Activated CD4-positive, alpha-beta T cell treated with anti-CD3 and anti-CD28 coated beads, Interleukin-2, amount 50 U/mL, for 48 hours (primary cell): ENCODE measurements at places on chromosomes 12 and 14.

DNA sequence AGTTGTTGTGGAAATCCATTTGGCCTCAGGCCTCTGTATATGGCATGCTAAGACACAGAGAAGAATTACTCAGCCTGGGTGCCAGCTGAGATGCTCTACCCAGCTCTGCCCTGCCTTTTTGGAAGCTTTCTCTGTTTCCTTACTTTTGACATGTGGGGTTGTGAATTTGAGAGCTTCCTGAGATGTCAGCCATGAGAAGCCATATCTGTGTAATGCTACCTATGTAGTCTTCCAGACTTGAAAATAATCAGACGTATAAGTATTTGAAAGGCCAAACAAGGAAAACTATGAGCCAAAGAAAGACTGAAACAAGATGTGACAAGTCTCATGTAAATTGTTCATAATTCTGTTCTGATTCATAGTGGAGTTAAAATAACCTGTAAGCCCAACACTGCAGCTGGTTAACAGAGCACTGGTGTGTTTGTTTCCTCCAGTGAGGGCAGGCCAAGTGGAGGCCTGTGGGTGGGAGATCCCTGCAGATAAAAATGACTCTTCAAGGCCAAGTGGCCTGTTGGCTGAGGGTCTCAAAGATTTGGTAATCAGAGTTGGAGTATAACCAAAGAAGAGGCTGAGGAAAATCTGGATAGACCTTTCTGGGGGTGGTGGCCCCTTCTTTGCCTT lies 94.0 kb downstream of the TMX1 start:
- no peak for DNase-seq

- no peak for DNase-seq
Observed at GRCh38 chr14:95313707-95314106, 6.0 kb downstream of the CLMN start.

GRCh38 chr12:84805474-84805858 lies 107.1 kb downstream of the SLC6A15 start:
- no peak for DNase-seq

DNA sequence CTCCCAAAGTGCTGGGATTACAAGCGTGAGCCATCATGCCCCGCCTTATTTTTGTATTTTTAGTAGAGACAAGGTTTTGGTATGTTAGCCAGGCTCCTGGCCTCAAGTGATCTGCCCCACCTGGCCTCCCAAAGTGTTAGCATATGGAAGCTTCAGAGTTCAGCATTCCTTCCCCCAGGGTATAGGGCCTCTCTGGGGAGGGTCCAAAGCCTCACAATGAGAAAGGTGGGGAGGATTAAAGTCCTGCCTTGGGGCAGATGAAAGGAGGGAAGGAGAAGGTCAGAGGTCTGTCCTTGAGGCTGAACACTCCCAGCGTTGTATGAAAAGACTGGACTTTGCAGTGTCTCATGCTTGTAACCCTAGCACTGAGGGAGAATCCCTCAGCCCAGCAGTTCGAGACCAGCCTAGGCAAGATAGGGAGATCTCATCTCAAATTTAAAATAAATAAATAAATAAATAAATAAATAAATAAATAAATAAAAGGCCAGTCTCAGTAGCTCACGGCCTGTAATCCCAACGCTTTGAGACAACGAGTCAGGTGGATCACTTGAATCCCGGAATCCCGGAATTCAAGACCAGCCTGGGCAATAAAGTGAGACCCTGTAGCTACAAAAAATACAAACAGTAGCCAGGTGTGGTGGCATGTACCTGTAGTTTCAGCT lies 22.0 kb upstream of the RCOR1 start:
- DNase-seq: no peak

DNA sequence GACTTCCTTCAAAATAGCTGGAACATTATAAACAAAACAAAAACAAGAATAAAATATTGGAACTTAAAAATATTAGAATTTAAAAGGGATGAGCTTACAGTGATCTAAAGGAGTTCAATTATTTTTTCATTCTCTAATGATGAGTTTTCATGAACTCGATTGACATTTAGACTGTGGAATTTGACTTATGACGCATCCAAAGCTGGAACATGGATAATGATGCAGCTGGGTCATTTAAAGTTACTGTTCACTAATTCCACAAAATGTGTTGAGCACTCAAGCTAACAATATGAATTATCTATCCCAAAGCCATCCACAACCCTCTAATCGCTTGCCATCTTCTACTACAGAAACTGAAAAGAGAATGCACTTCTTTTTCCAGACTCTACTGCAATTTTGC lies 42.5 kb downstream of the LIN7A start:
- no peak for DNase-seq

- no peak for DNase-seq
Observed at GRCh38 chr12:64633011-64633939, 23.0 kb downstream of the RASSF3 start.

DNA sequence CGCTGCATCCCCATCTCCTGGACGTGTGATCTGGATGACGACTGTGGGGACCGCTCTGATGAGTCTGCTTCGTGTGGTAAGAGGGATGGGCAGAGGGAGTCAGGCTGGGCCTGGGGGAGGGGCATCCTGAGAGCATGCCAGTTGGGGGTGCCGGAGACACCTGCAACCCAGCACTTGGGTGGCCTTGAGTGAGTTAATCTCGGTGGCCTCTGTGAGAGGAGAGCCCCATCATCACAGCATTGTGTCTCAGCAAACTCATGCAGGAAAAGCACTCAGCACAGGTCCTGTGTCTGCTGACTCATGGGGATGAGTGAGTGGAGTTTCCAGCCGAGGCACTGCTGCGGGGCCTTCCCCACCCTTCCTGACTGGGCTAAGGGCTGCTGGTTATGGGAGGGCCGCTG lies 19.6 kb upstream of the LRP1-AS start:
- DNase-seq: peak; percentile 61

DNA sequence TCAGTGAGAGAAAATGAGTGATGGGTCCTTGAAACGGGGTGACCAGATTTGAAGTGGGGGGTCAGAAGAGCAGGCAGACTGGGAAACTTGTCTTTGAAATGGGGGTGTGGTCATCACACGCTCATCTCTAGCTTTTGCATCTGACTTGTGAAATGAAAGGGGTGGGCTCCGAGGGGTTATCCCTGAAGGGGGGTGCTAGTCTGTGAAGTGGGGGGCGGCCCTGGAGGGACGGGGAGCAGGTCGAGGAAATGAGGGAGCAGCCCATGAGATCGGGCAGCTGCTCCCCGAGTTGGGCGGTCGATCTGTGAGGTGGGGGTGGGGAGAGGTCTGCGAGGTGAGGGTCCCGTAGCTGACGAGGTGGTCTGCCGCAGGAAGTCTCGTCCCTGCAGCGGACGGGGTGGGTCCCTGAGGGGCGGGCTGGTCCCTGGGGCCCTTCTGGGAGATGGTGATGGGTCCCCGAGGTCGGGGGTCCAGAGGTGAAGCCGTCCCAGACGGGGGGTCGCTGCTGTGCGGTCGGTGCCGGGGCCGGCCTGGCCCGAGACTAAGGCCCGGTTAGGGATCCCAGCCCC lies 542 bp downstream of the PXN start:
- DNase-seq: no peak

- no peak for DNase-seq
Observed at GRCh38 chr12:118034429-118035189, 18.1 kb downstream of the RFC5 start.

DNA sequence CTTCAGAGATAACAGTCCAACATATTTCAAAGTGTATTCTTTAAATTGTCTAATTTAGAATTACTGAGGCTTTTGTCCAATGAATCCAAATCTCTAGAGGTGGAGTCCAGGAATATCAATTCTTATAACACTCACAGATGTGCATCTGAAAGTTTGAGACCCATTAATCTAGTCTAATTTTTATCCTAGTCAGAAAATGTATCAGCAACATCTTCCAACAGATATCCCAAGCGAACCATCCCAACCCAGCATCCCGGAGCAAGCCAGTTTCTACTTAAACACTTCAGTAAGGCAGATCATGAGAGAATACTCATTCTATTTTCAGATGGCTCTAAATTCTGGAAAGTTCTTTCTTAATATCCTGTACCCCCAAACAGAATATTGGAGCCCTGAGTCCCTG lies 113.5 kb downstream of the BBS10 start:
- DNase-seq: no peak

DNA sequence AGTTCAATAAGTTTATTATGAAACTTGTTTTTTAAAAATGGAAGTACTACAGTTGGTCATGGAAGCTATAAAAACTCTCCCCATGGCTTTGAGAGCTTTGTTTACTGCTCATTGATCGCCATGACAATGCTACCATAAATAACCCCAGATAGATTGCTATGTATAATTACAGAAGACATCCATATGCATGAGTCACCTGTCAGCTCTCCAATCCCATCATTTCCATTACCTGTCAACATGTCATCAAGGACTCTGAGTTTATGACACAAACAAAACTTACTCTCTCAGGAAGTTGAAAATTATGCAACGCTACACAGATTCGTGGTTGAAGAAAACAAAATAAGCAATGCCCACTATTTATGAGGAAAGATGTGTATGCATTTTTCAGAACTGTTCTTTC lies 144.4 kb downstream of the SEC23A start:
- no peak for DNase-seq

DNA sequence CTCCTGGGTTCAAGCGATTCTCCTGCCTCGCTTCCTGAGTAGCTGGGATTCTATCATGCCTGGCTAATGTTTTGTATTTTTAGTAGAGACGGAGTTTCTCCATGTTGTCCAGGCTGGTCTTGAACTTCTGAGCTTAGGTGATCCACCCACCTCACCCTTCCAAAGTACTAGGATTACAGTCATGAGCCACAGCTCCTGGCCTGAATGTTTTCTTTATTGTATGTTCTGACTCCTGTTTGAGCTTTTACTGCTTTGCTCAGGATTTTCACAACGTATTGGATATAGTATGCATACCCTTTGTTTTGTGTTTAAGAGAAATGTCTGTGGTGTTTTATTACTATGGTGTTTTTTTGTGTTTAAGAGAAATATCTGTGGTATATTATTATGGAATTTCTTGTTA lies 37.2 kb downstream of the ATF7IP start:
- no peak for DNase-seq

DNA sequence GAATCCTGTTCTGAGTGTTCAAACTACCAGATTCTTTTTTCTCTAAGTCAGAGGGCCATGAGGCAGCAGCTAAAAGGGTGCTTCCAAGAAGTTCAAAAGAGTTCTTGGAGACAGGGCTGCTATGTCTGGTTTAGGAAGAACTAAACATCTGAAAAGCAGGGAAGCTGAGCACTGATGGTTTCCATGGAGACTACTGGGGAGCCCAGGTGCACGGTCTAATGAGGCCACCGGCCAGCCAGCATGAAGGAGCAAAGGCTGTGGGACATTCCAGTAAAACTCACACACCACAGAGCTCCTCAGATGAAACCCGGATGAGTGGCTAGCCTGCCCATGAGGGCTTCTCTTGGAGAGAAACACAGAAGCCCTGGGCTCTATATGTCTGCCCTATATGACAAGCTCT lies 97.3 kb downstream of the KCNK10 start:
- DNase-seq: no peak

DNA sequence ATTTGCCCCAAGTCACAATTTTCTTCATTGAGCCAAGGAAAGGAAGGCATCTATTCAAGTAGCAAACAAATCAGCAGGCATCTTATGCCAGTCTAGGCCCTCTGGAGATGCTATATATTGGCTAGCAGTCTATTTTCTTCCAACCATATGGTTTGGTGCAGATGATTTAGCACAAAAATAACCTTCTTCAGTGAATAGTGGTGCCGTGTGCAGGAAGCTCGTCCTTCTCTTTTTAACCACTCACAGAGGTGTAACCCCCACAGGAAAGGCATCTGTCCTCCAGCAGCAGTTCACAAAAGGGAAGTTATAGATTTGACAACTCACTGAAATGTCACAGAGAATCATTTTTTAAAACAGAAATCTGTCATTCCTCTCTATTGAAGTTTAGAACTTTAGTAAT lies 445.7 kb upstream of the SYT1 start:
- DNase-seq: no peak

DNA sequence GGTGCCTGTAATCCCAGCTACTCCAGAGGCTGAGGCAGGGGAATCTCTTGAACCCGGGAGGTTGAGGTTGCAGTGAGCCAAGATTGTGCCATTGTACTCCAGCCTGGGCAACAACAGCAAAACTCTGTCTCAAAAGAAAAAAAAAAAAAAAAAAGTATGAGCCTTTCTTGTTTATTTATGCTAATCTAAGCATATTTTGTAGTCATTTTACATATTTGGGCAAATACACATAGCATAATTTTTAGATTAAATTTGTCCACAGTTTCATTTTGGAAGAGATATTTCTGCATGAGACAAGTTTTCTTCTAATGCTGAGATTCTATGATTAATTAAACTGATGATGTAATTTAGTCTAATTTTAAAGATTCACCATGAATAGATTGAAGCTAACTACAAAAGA lies 494.4 kb downstream of the TMTC2 start:
- no peak for DNase-seq
